NCI-H146 (cell line): ENCODE measurements at places on chromosomes 2 and 18.

DNA sequence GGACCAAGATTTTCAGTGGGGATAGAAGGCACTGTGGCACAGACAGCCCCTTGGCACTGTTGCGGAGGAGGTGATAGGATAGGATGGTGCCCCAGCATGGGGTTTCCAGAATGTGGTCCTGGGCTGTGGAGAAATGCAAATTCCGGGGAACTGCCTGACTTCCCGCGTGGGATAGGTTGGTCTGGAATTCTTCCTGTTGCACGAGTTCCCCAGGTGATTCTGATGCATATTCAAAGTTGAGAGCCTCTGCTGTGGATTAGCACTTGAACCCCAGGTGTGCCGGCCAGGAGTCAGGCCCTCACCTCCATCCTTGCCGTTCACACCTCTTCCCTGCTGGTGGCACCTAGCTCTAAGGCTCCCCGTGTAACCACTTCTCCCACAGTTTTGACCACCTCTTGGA is 15.5 kb downstream of the NCK2 start:
- no peak for DNase-seq

- DNase-seq: no peak
Observed at GRCh38 chr2:181309586-181309985, 147.6 kb upstream of the ITGA4 start.

DNA sequence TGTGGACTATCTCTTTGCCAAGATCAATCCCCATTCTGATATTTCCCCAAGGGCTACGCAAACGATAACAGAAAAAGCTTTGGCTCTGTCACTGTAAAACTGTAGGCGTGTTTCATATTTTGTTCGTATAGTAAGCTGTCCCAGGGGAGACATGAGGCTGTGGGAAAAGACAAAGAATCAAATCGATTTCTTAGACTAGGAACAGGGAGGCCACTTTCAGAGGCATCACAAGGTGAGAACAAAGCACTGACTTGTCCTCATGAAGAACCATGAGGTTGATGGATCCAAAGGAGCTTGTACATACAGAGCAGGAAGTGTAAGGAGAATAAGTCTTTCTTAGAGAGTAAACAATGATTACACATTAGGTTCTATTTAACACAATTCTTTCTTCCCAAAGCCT is 255.7 kb downstream of the HNMT start:
- DNase-seq: peak; percentile 3

DNA sequence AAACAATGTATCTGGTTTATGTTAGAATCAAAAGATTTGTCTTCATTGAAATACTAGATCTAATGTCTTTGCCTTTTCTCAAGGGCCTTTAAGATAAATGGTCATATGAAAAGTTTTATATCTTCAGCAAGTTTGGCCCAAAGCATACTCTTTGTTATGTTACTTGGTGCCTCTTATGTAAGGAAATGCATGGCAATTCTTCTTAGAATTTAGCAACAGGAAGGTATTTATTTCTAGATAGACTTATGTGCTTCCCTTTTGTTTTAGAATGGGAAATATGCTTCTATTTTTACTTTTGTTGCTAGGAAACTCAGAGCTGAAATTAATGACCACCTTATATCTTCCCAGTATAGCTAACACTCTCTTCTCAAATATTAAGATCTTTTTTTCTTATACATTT is 117.4 kb upstream of the DLX2 start:
- no peak for DNase-seq

GRCh38 chr2:62826141-62826540 is 120.6 kb downstream of the EHBP1 start:
- no peak for DNase-seq

DNA sequence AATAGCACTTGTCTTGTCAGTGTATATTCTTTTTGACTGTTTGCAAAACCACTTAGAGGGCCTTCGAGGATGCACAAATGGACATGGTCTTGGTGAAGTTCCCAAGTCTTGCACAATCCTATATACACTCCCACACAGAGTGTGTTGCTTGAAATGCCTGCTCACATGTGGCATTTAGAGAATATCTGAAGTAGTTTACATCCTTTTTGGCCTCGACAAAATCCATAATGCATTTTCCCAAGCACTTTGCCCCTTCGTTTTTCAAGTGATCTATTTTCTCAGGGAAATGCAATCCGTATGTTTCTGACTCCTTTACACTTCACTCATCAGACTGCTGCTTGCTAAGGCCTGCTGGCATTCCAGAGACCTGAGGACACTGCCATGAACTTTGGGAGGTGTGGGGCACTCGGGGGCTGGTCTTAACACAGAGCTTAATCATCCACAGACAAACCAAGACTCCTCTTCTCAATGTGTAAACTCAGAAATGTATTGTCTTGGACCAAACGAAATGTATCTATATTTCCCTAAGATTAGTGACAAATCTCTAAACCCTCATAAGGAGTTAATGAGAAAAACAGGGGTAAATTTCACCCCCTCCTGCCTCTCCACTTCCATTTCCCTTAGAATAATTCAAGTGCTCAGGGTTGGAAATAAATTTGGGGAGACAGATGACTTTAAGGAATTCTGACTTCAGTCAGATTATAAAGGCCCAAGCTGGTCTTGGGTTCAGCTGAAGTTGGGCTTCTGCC is 219.3 kb upstream of the APCDD1 start:
- DNase-seq: no peak

DNA sequence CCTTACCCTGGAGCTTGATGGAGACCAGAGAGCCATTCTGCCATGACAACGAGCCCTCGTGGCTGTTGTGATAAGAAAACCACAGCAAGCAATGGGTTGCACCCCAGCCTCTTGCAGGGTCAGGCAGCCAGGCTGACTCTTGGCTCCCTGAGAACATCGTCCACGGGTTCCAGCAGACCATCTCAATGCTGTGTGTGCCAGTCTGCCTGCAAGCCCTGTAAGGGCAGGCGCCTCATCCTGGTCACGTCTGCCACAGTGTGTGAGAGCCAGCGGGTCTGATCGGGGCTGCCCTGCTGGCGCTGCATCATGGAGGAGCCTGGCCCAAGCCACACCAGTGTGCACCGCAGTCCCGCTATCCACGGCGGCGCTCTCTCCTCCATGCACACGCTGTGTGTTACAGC is 71.0 kb upstream of the MGAT4A start:
- no peak for DNase-seq

DNA sequence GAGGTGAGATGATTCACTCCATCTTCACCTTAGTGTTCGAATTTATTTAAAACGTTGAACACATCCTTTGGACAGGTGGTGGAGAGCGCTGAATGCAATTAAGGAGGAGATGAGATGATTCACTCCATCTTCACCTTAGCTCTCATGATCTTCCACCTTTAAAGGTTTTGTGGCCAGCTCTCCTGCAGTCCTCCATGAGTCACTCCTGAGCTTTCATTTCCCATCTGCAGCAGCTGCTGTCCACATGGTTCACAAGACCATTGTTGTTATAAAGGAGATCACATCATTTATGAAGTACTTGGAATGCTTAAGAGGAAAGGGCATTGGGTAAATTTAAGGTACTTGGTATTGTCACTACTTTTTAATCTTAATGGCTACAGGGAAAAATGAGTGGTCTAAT is 298.5 kb downstream of the PAX3 start:
- DNase-seq: peak; percentile 0

GRCh38 chr18:79413901-79414300 is 18.2 kb downstream of the NFATC1 start:
- no peak for DNase-seq

- no peak for DNase-seq
Observed at GRCh38 chr2:190653231-190653630, 4.3 kb downstream of the NAB1 start.

DNA sequence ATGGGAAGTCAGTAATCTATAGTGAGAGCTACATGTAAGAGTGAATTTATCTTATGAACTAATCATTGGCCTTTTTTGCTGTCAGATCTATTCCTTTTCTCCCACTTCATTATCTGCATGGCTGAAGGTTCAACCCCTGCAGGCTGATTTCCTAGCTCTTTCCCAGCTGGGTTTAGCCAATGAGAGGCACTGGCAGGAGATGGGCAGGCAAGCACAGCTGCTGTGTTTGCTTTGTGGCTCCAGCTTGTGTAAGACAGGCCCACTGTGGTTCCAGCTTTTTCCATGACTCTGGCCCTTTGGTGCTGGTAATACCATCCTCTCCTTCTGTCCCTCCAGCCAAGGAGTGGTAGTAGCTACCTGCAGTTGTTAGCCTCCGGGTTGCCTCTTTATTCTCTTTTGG is 248.8 kb downstream of the PLCL1 start:
- no peak for DNase-seq

DNA sequence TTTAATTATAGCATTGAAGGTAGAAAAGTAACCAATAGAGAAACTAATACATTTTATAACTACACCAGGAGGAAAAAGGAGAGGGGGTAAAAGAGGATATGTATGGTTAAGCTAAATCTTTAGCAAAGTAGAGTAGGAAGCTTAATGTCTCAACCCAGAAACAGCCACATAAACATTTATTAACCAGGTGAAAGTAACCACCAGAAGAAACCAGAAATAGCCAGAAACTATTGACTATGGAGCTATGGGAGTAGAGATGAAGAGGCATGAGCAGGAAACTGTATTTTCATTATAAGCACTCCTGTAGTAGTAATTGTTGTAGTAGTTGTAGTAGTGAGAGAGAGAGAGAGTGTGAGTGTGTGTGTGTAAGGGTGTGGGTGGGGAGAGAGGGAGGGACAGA is 617.5 kb upstream of the CHAC2 start:
- no peak for DNase-seq
